IPS-NIHi11 (cell line): ENCODE measurements at places on chromosomes 2 and 18.

- no peak for DNase-seq
These were observed 72.5 kb upstream of the APCDD1 start for GRCh38 chr18:10381951-10382350.

DNA sequence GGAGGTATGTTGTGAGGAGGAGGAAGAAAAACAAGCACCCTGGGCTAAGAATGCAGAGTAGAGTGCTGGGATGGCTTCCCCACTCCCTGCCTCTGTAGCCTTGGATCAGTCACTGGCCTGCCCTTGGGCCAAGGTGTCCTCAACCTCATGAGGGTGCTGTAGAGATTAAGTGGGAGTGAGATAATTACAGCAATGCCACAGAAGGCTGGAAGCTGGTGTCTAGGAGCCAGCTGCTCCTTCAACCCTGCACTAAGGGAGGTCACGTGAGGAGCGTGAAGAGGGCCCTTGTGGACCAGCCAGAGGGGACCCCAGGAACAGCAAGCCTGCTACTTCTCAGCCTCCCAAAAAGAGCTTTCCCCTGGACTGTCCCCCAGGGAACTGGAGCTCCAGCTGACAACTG, 95.2 kb downstream of the TTC32 start:
- DNase-seq: no peak

DNA sequence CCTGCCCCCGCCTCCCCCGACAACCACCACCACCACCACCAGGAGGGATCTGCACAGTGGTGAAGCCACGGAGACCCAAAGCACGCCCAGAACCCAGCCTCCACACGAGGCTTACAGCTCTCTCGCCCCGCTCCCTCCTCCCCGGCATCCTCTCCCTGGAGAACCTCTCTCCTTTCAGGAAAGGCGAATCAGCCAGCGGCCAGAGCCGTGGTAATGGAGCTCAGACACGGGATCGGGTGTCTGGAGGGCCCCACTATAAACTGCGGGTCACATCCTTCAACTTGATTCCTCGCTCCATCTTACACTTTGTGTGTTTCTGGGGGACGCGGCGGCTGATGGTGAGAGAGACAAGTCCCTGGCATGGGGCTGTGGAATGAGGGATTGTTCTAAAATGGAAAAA, 271.5 kb upstream of the SIX2 start:
- no peak for DNase-seq

DNA sequence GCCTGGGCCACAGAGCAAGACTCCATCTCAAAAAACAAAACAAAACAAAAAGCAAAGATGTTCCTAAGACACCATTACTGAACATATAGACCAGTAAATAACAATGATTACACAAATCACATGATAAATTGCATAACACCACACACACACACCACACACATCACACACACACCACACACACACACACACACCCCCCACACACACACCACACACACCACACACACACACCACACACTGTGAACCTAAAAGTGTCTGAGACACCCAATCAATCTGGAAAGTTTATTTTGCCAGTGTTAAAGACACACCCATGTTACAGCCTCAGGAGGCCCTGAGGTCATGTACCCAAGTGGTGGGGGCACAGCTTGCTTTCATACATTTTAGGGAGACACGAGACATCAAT, 62.6 kb upstream of the ASAP2 start:
- DNase-seq: no peak

DNA sequence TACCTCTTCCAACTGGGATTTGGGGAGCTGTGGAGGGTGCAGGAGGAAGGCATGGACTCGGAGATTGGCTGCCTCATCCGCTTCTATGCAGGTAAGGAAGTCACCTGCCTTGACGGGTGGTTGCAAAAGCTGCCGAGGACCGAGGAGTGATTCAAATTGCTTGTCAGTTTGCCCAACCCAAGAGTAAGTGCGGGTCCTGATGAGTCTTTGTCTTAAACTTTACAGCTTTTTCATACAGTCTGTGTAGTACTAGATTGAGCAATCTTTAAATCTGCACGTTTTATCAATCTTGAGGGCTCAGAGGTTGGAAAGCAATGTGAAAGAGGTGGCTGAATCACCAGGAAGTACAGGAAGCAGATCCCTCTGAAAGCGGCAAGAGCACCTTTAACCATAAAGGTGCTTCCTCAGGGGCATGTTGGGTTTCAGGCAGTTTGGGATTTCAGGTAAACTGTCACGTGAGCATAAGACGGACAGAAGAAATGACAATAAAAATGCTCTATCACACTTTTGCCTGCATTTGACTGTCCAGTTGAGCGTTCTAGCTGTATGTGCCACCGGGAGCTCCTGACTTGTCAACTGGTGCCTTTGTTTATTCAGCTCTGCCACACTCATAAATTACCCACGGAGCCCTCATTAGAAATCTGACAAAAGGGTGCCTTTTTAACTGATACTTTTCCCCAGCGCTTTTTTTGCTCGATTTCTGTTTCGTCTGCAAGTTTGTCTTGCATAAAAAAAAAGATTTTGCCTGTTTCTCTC, 2.0 kb downstream of the PHLPP1 start:
- no peak for DNase-seq

- DNase-seq: no peak
These were observed 6.7 kb downstream of the SFTPB start for GRCh38 chr2:85661139-85661858.

DNA sequence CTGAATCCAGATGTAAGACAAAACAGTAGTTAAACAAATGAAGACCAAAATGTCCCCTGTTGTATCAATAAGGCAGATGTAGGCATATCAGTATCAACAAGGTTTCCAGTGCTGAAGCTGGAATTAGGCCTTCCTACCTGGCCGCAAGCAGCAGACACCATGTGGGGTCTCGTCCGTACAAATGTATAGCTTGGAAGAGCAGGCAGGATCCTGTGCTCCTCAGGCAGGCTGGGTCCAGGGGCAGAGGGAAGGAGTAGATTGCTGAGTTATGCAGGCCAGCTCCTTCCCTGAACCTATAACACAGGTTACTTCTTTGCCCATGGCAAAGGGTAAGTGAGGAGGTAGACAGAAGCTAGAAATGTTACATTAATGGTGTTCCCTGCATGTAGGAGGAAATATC, 23.5 kb downstream of the NTSR2 start:
- no peak for DNase-seq

- peak; percentile 84 for DNase-seq
These were observed 115.7 kb upstream of the SLC1A4 start for GRCh38 chr2:64873472-64873924.
